Mesenteric fat pad (tissue), 1 donor: ENCODE measurements at places on chromosomes 7 and 10.

- no peak for DNase-seq
Observed at GRCh38 chr10:71587941-71588573, 131.5 kb downstream of the C10orf105 start.

DNA sequence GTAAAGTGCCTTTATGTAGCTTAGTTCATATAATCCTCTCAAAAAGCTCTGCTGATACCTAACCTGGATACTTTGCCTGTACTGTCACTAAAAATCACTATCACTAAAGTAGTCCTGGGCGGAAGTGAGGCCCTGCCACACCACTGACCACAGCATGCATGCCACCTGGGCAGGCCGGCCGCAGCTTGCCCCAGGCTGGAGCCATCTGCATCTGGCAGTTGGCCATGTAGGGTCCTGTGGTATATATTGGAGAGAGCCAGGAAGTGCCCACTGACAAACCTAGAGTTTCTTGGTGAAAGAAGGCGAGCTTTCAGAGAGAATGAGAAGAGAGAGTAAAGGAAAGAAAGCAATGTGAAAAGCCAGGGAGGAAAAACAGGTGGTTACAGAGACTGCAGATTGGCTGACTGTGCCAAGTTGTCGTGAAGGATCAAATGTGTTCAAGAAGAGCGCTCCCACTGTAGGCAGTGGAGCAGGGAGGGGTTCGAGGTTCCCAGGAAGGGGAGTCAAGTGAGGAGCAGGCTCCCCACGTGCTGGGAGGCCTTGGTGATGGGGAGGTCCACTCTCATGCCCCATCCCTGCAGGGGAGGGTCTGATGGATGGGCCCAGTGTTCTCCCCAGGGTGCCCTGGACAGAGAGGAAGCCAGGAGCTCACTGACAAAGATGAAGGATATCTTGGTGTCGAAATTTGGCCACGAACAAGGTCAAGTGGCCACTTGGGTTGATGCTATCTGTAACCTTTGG is 13.6 kb downstream of the LOXL4 start:
- no peak for DNase-seq

- no peak for DNase-seq
Observed at GRCh38 chr7:137875746-137876145, 29.0 kb upstream of the DGKI start.

DNA sequence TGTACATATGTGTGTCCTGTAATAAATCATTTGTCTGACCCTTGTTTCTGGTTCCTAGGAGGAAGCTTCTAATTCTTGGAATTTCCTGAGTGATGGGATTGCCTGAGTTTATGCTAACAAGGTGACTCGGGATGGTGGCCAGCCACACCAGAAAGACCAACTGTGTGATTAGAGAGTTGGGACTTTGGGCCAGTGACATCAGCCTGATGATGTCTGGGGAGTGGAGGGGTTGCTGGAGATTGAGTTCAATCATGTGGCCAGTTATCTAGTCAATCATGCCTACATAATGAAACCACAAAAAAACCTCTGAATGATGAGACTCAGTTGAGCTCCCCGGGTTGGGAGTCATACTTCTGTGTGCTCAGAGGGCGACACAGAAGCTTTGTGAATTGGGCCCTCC is 23.5 kb upstream of the CARD11 start:
- no peak for DNase-seq

DNA sequence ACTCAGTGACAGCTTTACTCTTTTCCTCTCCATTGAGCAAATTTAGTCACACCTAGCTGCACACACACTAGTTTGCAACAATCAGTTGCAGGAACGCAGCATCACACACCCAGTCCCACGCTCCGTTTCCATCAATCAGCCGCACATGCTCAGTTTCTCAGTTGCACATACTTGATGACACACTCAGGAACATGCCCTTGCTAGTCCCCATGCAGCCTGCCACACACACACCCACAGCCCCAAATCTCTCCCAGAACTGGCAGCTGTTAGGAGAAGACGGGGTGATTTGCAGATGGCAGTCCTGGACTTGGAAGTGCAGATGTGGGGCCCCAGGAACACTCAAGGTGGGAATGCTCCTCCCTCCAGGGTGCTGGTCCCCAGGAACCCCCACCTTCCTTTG is 7.7 kb downstream of the LBX1 start:
- no peak for DNase-seq

- DNase-seq, result peak; percentile 95
Observed at GRCh38 chr10:43362191-43362839, 9.1 kb upstream of the FXYD4 start.

DNA sequence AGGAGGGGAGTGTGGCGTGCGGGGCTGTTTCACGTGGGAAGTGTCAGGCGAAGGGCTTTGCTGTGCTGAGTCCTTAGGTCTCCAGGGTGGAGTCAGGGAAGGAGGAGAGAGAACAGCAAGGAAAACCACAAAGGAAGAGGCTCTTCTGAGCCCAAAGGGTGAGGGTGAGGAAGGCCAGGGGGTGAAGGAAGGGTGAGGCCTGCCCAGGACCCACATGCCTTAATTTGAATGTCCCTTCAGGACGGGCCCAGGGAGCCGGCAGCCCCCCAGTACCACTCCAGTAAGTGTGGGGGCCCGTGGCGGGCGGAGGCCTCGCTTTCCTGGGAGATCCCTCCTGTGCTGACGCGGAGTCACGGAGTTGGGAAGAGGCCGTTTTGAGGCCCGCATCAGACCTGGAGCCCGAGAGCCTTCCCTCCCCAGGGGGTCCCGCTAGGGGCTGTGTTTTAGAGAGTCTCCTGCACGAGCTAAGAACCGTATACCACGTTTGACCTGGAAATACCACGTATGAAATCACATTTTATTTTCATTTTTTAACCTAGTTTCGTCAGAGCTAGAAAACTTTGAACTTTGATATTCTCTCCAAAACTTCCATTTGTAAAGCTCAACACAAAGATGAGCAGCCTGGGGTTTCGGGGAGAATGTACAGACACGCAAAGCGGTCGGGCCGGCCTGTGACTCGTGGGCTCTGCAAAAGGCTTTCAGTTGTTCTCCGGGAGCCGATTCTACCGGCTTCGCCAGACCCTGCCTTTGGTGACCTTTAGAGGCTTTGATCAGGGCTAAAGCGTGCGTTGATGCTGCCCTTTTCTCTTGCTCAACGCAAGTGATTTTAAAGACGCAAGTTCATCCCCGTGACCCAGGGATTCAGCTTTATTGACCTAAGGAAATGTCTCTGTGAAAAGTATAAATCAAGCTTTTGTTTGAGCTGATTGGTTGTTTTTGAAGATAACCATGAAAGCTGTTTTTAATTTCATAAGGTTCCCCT is 23.6 kb upstream of the TTYH3 start:
- no peak for DNase-seq

DNA sequence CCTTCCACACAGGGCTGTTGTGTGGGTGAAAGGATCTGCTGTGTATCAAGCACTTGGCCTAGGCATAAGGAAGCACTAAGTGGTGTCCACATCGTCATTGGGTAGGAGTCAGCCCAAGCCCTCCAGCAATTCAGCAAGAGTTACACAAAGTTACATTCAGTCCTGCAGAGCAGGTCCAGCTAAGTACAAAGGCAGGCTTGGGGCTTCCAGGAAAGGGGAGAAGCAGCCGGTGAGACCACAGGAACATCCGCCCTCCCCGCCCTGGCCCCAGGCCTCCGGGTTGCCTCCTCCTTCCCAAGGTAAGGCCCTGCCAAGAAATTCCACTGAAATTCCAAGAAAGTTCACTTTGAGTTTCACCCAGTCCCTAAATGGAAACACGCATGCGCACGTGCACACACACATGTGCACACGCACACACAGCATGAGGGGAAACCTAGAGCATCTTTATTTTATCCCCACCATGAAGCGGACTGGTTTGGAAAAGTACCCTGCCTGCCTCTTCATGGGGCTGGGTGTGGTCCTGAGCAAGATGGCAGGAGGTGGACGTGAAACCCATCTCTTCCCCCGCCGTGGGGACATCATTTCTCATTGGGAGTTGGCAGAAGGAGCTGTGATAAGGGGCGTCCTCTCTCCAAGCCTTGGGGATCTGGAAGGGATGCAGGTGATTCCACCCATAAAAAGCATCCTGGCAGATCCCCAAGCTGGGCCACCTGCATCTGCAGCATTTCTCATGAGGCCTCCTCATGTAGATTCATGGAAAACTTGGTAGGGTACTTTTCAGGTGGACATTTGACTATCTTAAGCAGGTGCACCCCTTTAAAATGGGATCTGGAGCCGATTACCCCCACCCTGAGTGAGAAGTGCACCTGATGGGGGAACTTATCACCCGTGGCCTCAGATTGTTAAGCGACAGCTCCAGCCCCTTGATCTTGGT is 69.1 kb upstream of the NANOS1 start:
- peak; percentile 87 for DNase-seq

DNA sequence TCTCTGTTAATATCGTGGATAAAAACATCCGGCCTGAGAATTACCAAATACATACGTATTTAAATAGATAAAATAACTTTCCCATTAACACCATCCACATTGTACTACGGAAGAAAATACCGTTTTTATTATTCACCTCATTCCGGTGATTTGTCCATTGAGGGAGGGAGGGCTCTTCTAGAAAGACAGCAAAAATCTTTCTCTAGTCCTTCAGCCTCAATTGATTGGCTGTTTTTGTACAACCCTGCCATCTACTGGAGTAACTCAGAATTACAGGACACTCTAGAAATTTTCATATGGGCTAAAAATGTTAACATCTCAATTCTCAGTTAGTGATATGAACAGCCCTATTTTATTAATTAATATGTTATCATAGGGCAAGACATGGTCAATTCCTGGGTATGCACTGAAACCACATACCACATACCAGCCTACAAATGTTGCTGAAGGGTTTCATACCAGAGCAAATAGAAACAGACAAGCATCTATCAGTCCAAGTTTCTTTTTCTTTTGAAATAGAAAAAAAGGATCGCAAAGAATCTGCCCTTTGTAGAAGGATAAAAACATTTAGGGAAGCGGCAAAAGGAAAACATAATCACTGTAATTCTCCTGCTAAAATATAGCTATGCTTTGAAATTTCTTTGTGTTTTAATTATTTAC is 55.8 kb upstream of the CDCA7L start:
- no peak for DNase-seq

GRCh38 chr10:68052463-68052862 is 22.6 kb downstream of the HERC4 start:
- no peak for DNase-seq

DNA sequence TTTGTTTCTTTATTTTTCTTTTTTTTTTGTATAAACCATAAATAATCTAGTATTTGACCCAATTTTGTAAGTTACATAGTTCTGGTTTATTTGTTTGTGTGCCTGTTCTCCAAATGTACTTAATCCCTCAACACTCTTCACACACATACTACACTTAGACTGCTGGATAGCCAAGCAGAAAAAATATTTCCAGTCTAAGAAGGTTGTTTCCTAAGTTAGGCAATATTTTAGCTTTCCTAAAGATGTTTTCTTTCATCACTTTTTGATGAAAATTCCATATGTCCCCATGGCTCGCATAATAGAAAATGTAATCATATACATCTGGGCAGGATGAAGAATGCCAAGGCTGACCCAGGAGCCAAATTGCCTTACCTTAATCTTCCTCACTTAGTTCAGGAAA is 105.3 kb downstream of the PPP1R3A start:
- DNase-seq, result no peak

GRCh38 chr7:56537477-56537876 is 421.3 kb upstream of the NUPR2 start:
- no peak for DNase-seq

GRCh38 chr7:47119261-47119865 is 462.5 kb downstream of the TNS3 start:
- DNase-seq, result no peak

GRCh38 chr7:35552691-35553090 is 142.2 kb downstream of the HERPUD2 start:
- DNase-seq, result no peak

DNA sequence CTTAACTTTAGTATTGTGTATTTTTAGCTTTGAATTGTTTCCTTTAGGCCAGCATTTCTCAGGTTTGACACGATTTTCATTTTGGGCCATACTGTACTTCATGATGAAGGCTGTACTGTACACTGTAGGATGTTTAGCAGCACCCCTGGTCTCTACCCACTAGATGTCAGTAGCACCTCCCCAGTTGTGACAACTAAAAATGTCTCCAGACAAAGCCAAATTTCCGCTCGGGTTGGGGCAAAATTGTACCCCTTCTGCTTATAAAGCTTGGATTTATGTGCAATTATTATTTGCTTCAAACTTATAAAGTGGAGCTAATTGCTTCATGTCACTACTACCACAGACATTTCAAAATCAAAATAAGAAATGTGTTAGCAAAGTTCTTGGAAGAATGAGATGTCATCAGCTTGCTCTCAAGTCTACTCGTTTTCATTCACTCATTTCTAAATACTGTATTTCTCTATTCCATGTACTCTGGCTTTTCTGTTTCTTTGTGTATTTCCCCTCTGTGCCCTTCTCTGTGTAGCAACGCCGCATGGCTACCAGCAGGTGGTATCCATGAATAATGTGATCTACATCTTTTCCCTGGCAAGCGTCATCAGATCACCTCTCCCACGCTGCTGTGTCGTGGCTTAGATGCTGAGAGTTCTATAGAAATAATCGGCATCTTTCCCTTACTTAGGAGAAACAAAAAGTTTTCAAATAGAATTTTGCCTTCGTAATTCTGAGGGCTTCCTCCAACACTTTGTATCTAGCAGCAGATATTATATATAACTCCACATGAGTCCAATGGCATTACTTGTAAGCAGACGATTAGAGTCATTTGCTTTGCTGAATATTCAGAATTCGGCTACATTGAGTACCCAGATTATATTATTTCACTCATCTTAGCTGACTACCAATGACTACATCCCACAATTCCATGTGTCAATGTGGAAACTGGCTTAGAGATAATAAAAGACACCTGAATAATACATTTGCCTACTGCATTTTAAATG is 47.8 kb upstream of the CALCR start:
- no peak for DNase-seq

GRCh38 chr10:102652170-102652916 is 8.1 kb downstream of the TRIM8 start:
- DNase-seq, result no peak

GRCh38 chr7:108301387-108301786 is 154.8 kb downstream of the NRCAM start:
- no peak for DNase-seq

DNA sequence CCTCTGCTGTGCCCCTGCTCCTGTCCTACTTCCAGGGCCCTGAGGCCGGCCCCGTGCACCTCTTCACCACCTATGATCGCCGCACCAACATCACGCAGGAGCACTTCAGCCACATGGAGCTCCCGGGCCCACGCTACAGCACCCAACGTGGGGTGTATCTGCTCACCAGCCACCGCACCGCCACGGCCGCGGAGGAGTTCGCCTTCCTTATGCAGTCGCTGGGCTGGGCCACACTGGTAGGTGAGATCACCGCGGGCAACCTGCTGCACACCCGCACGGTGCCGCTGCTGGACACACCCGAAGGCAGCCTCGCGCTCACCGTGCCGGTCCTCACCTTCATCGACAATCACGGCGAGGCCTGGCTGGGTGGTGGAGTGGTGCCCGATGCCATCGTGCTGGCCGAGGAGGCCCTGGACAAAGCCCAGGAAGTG is 1.8 kb downstream of the RBP3 start:
- peak; percentile 82 for DNase-seq
